ENCODE measurements at places on chromosomes 7 and 10.

DNA sequence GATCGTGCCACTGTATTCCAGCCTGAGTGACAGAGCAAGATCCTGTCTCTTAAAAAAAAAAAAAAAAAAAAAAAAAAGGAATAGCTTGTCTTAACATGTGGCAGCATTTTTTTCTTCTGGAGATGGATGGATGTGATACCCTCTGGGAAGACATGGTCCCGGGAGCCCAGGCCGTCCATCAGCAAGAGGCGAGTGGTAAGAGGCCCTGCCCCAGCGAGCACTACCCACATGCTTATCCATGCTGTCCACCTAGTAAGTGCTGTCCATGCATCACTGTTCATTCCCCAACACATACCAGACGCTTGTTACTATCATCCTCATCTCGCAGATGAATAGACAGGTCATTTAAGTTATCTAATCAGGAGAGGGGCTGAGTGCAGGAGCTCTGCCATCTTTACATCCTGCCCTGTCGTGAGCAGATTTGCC lies 12.9 kb downstream of the ATP6V1F start:
- DNase-seq: no peak

DNA sequence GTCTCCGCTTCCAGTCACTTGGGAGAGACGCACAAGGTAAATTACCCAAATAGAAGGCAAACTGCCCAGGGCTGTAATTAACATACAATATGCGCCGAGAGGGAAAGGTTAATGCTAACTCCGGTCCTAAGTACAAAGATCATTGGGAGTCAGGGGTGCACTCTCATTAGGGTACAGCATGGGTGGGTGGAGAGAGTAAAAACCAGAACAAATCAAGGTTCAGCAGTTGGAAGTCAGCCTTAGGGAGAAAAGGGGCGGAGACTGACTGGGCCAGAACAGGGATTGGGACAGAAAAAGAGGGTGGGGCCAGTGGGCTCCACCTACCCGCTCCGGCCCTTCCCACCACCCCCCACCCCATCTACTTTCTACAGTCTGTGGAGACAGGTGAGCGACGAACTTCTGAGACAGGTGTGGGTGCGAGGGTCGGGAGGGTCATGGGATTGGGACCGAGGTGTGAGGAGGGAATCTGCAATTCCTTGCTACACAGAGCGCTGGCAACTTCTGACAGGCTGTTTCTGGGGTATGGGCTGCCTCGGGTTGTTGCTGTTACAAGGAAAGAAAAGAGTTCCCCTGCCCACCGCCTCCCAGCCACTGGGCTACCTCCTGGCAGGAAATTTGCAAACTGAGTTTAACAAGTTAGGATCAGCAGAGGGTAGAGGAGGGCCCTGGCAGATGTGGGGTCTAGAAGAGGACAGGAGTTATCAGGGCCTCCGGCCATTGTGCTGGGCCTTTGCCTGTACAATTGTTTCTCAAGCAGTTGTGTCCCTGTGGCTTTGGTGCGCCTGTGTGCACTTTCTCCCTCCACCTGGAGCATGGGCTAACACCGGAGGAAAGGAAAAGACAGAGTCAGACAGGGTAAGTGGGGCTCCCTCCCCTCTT lies at the start of gene TMEM139:
Gene TMEM139, plus strand, starts transcription at position 368 of the 879 bp plus-strand sequence. CDS start 1,000 bp downstream, outside the sequence.
- DNase-seq: no peak

DNA sequence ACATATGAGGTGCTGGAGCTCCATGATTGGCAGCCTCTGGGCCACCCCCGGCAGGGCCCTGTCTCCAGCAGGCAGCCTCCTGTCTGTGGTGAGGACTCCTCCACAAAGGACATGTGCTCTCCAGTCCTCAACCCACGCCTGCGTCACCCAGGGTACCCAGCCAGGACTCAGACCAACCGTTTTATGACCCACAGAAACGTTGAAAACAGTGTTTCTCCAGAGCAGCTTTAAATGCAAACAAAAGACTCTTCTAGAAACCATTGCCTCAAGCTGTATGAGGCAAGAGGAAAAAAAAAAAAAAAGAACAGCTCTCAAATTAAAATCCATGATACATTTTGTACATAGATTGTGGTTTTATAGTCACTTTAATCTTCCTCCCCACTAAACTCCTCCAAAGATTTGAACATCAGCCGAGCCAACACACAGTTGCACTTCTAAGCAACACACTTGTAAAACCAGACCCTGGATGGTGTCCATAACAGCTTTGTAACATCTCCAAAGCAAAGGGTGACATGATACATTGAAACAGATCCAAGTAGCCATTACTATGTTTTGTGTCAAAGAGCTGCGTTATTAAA lies 175.0 kb upstream of the LYZL2 start:
- no peak for DNase-seq

GRCh38 chr10:80350251-80350650 lies 6.3 kb downstream of the DYDC1 start:
- no peak for DNase-seq

DNA sequence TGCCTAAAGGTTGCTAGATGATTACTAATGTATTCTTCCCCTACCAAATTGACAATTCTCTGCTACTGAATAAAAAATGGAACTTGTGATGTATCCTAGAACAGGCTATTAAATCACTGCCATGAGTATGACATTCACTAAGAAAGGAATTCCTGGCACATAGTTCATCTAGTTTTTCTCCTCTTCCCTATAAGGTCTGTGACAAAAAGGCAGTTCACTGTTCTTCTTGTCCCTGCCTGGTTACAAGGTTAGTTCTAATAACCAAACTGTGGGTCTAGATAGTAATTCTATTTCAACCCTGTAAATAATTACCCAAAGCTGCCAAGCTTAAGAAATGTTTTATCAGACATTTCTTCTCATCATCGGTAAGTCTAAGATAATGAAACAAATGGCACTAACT lies 245.6 kb downstream of the BICC1 start:
- DNase-seq: no peak

DNA sequence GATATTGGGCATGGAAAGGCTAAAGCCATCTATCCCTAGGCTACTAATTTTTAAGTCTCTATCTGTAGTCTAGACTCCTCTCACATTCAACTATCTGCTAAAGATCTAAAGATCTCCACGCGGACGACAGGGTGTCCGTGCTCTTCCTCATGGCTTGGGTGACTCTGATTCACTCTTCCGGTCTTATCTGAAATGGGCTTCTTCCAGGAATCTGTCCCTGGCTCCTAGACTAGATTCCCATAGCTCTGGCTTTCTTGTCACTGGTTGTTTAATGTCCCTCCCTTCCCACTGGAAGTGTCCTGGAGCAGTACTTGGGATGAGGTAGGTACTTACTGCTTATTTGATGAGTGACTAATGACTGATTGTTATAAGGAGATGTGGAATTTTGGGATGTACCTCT lies 62.0 kb upstream of the PODXL start:
- no peak for DNase-seq

- DNase-seq: no peak
Observed at GRCh38 chr10:62054408-62054807, 152.9 kb downstream of the ARID5B start.

- DNase-seq: no peak
Observed at GRCh38 chr7:54333952-54334351, 208.2 kb upstream of the VSTM2A start.

DNA sequence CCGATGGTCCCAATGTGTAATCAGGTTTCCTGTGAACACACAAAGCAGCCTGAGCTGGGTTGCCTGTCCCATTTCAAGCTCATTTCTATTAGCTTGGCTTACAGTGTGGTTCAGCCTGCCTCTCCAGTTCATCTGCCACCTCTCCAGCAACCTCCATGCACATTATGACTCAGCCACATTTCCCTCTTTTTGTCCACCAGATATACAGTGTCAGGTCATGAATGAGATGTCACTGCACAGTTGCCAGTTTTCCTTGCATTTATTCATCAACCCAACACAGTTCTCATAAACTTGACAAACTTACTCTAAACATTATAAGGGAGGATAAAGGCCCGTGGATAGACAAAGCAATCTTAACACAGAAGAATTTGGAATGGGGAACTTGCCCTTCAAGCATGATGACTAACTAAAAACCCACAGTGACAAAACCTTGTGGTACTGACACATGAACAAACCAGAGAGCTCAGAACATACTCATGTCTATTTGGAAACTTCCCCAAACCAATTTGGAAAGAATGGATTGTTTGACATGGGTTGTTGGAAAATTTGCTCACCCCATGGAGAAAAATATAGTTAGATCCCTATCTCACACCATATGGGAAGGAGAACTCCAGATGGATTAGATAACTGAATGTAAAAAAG lies 2.5 kb upstream of the CFAP58 start:
- DNase-seq: no peak

DNA sequence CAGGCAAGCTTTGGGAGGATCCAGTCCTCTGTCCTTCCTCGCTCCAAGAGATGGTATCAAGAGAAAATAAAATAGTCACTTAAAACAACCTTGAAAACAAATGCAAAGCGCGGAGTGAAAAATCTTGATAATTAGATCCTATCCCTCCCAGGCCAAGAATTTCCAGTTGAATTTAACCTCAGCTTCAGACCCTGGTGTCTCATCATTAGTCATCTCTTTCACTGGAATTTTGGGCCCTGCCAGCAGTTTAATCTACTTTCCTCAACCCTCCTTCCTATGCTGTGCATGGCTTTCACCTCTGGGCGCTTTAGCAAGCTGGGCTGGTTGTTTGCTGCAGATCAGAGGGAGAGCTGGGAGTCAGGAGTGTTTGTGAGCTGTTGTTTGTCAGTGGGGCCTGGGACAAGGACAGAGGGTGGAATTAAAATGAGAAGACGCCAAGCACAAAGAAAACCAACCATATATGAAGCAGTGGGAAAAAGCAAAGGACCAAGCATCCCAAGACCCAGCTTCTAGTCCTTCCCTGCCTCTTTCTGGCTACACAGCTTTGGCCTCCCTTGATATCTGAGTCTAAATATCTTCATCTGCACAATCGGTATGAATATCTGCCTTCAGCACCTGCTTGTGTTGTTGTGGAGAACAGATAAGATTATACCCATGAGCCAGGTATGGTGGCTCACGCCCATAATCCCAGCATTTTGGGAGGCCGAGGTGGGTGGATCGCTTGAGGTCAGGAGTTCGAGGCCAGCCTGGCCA lies 13.5 kb downstream of the MYOF start:
- DNase-seq: no peak

- peak; percentile 49 for DNase-seq
Observed at GRCh38 chr7:139043823-139044812, 8.3 kb upstream of the ZC3HAV1L start.

- DNase-seq: no peak
Observed at GRCh38 chr7:38709123-38709522, 78.0 kb upstream of the AMPH start.

- no peak for DNase-seq
Observed at GRCh38 chr10:23870651-23871610, 338.0 kb upstream of the KIAA1217 start.

GRCh38 chr10:37269554-37270256 lies 144.3 kb downstream of the ANKRD30A start:
- no peak for DNase-seq

GRCh38 chr7:2576742-2577491 lies 18.1 kb downstream of the IQCE start:
- no peak for DNase-seq

DNA sequence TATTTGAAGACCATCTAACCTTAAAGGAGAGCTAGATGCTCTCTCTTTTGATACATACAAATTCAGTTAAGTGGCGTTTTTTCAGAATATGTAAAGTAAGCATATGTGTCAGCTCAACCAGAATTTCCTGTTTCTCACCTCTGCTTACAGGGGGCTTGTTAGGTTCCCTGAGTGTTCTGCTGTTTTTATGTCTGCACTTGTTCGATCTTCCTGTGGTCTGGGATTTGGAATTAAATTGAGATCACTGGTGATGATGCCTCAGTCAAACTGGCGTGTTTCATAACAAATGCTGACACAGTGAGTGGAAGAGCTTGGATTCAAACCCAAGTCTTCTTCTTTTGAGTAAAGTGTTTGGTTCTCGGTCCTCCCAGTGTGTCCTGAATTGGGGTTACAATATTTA lies 348.3 kb upstream of the AKR1E2 start:
- DNase-seq: no peak

- no peak for DNase-seq
Observed at GRCh38 chr7:157709531-157710251, 372.9 kb downstream of the DNAJB6 start.

GRCh38 chr10:124227988-124228387 lies 134.6 kb upstream of the CHST15 start:
- no peak for DNase-seq

DNA sequence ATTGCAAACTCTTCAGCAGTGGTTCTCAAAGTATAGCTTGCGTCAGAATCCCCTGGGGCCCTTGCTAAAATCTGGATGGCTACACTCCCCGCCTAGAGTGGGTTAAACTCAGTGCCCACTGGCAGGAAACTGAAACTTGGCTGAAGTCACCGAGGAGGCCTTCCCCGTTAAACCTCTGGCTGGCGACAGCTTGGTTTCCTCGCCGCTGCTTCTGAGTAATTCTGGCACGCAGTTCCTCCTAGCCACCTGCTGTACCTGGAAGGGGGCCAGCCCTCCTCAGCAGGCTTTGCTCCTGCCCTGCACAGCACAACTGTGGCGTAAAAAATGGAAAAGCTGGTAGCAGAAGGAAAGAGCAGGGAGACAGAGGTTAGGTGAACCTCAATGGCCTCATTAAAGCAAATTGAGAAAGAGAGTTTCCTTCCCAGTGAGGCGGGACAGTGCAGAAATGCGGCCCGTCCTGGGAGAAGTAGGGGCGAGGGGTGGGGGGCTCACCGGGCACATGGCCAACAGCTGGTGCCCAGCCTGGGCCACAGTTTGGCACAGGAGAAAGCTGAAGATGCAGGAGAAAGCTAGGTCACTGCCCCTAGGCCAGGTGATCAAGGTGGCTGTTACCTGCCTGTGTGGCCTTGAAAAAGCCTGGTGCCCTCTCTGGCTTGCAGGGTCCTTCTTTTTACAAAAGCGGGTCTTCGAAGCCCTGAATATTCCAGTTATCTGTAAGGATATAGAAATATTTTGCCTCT lies 46.6 kb downstream of the ALOX5 start:
- DNase-seq: peak; percentile 24

GRCh38 chr7:92266415-92267241 lies 20.9 kb downstream of the ANKIB1 start:
- DNase-seq: no peak

- DNase-seq: no peak
Observed at GRCh38 chr10:28551086-28551485, 18.2 kb downstream of the WAC start.

DNA sequence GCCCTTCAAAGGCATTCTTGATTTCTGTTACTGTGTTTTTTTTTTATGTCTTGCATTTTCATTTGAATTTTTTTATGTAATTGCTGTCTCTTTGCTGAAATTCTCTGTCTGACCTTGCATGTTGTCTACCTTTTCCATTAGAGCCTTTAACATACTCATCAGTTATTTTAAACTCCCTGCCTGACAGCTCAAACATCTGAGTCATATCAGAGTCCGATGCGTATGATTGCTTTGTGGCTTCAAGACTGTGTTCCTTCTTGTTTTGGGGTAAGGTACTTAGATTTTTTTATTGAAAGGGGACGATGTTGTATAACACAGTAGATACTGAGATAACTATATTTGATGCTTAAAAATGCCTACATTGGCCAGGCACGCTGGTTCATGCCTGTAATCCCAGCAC lies 9.7 kb upstream of the TARP start:
- no peak for DNase-seq

- DNase-seq: no peak
Observed at GRCh38 chr7:96870185-96870584, 135.2 kb upstream of the DLX6 start.

GRCh38 chr10:97534746-97535367 lies 36.1 kb downstream of the UBTD1 start:
- no peak for DNase-seq

All from stimulated activated CD8-positive, alpha-beta memory T cell treated with anti-CD3 and anti-CD28 coated beads, Interleukin-7, amount 100 ng/mL, for 1 hour (primary cell).